ENCODE measurements at places on chromosomes 4 and X. TPM values are rescaled to one million over a fixed set of nuclear protein-coding genes. Genes with fewer than 3 reads are reported as not detected.

The NCAPG gene
- 22.0 TPM for total RNA-seq

The MAGEA2B gene
- not detected for total RNA-seq

The PAGE2B gene
- not detected for total RNA-seq

The CLCN5 gene
- 17.2 TPM for total RNA-seq

The SOX3 gene
- 21.7 TPM for total RNA-seq

The GIMD1 gene
- total RNA-seq: not detected

- no peaks in the 10 kb centered on the region for H3K27me3 ChIP-seq
- no peaks in the 10 kb centered on the region for H3K36me3 ChIP-seq
- DNase-seq: no peak
- H3K4me3 ChIP-seq: no peak overlapping the region
Measured at GRCh38 chrX:150478496-150479492, 89.6 kb upstream of the MTM1 start.

GRCh38 chr4:84179409-84179808 lies 319.7 kb downstream of the NKX6-1 start:
- no peaks in the 10 kb centered on the region for H3K36me3 ChIP-seq
- no peak overlapping the region for H3K4me3 ChIP-seq
- H3K27ac ChIP-seq: no peak overlapping the region
- no peaks in the 10 kb centered on the region for H3K27me3 ChIP-seq

- H3K27ac ChIP-seq: no peak overlapping the region
- H3K36me3 ChIP-seq: no peaks in the 10 kb centered on the region
- H3K27me3 ChIP-seq: no peaks in the 10 kb centered on the region
Measured at GRCh38 chr4:20354120-20354519, 102.4 kb downstream of the SLIT2 start.

DNA sequence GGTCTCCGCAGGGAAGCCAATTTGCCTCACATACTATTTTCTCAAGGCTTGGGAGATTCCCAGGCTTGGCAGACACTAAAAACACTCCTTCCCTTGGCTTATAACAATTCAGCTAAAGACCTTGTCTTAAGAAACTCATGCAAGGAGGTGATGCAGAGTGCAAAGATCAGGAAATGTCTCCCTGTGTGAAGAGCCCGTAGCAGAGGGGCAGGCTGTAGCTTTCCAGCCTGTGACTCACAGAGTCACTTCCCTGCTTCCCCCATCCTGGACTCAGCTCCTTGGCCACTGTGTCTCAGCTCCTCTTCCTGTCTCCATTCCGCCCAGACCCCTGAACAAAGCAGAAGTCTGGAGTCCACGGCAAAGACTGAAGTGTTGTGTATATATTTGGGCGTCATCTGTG lies 56.1 kb downstream of the KDR start:
- peaks cover under 1% of the 10 kb centered on the region for H3K27me3 ChIP-seq
- H3K27ac ChIP-seq: no peak overlapping the region
- H3K4me1 ChIP-seq: no peaks in the 10 kb centered on the region
- no peak overlapping the region for H3K4me3 ChIP-seq

GRCh38 chr4:184096561-184097240 lies 121.0 kb downstream of the ENPP6 start:
- H3K27me3 ChIP-seq: peaks cover 35% of the 10 kb centered on the region
- H3K27ac ChIP-seq: no peak overlapping the region
- DNase-seq: no peak
- no peak overlapping the region for H3K4me3 ChIP-seq

DNA sequence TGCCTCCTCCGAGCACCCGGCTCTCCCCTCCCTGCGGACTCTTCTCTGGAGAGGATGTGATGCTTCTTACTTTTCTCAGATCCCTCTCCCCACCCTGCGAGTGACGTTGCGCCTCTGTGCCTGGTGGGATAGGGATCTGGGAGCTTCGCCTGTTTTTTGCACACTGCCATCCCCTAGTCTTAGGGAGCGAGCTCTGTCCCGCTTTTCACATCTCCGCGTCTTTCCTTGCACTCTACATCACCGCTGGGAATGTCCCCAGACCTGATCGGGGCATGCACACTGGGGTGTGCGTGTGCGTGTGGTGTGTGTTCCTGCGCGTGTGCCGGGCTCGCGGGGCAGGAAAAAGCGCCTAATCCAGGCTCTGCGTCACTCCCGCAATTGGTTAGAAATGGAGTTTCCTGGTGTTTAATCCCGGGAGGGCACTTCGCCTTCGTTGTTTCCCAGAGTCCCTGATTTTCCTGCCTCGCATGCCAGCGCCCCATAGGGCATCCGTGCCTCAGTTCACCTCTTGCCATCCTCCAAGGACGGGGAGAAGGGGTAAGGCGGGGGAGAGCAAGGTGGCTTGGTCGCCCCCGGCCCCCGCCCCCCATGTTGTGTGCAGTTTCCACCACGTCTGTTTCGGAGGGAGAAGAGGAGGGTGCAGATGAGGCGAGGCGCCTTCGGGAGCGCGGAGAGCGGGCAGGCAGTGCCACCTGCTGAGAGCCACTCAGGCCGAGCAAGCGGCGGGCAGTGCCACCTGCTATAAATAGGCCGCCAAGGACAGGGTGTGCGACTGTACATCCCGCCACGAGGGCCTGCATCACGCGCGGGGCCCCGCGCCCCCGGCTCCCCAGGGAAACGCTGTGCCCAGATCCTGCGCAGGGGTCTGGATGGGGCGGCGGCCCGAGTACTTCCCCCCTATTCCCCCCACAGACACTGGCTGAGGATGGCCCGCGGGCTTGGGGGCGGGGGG lies 759 bp upstream of the TBC1D1 start:
- peaks cover 64% of the 10 kb centered on the region for H3K27me3 ChIP-seq
- DNase-seq: peak; percentile 10
- H3K4me1 ChIP-seq: peaks cover 8% of the 10 kb centered on the region
- H3K4me3 ChIP-seq: peak overlapping the region; percentile 70

DNA sequence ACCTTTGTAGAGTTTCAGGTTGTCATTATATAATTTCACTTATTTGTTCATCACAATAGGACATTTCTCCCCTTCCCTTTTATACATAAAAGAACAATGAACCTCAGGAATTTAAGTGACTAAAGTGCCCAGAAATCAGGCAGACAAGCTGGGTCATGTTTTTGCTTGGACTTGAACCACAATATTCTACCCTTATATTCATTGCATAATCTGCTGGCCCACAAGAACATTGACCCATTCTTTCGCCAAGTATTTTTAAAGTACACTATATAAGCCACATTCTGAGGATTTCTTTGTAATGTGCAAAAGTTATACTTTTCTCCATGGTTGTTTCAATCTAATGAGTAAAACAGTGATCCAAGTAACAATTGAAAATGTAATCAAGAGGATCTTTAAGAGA lies 637.5 kb upstream of the SLIT2 start:
- no peak overlapping the region for H3K4me3 ChIP-seq
- no peaks in the 10 kb centered on the region for H3K27me3 ChIP-seq

DNA sequence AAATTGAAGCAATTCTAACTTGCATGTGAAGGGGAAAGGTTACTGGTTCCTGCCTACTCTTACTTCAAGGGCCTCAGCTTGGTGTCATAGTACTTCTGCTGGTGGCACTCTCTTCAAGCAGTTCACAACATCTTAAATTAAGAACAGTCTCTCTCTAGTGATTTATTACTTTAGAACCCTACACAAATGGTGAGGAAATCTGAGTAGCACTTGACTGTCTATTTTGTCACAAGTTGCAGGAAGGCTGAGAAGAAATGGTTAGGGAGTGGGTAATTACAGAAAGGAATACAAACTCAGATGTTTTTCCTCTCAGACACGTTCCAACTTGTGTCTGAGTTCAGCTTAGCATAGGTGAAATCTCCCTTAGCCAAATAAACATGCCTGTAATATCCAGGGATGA lies 242.3 kb upstream of the GRIA3 start:
- H3K27ac ChIP-seq: no peak overlapping the region
- H3K27me3 ChIP-seq: no peaks in the 10 kb centered on the region
- no peak overlapping the region for H3K4me3 ChIP-seq

GRCh38 chrX:104679175-104679574 lies 113.2 kb downstream of the IL1RAPL2 start:
- no peak overlapping the region for H3K27ac ChIP-seq
- no peak overlapping the region for H3K4me3 ChIP-seq
- H3K27me3 ChIP-seq: no peaks in the 10 kb centered on the region
- DNase-seq: no peak
- H3K36me3 ChIP-seq: no peaks in the 10 kb centered on the region
- no peaks in the 10 kb centered on the region for H3K4me1 ChIP-seq

- H3K36me3 ChIP-seq: no peaks in the 10 kb centered on the region
- peaks cover 40% of the 10 kb centered on the region for H3K27me3 ChIP-seq
- H3K4me1 ChIP-seq: no peaks in the 10 kb centered on the region
- no peak overlapping the region for H3K27ac ChIP-seq
Measured at GRCh38 chr4:5027346-5027745, 8.1 kb upstream of the CYTL1 start.

DNA sequence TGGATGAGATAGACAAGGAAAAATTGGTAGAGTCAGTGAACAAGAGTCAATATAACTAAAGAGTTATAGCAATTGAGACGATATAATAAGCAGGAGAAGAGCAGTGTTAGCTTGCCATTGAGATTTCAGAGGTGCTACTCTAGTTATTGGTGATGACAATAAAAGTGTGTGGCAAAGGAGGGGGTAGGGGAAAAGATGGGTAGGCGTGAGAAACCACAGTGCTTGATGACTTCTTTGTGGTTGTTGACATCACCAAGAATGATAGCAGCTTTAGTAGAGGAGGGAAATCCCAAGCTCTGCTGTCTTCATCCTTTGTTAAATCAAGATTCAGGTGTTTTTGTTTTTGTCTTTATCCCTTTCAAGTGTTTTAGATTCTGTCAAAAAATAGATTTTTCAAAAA lies 179.9 kb upstream of the PPP3CA start:
- no peak overlapping the region for H3K27ac ChIP-seq
- no peak overlapping the region for H3K4me3 ChIP-seq
- H3K27me3 ChIP-seq: no peaks in the 10 kb centered on the region

- H3K4me1 ChIP-seq: peaks cover 19% of the 10 kb centered on the region
- no peak for DNase-seq
- no peak overlapping the region for H3K27ac ChIP-seq
- H3K4me3 ChIP-seq: no peak overlapping the region
- peaks cover 1% of the 10 kb centered on the region for H3K36me3 ChIP-seq
Measured at GRCh38 chrX:132651421-132652086, 162.7 kb upstream of the MBNL3 start.
